ENCODE measurements at places on chromosomes 5 and 9.

DNA sequence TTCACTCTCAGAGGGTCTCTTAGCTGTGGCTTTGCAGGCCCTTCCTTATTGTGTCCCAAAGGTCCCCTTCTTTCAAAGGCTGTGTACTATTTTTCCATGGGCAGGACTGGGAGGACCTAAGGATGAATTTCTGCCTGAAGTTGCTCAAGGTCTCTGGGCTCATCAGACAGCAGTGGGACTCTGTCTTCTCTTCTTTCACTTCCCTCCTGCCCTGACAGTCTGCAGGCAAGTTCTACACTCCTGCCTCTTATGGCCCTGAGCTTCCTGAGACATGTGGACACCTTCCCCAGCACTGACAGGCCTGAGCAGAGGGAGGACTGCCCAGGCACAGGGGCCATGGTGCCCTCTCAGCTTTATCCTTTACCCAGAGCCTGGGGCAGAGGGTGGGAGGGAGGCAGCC is 14.8 kb downstream of the ENHO start:
- no peak for DNase-seq

DNA sequence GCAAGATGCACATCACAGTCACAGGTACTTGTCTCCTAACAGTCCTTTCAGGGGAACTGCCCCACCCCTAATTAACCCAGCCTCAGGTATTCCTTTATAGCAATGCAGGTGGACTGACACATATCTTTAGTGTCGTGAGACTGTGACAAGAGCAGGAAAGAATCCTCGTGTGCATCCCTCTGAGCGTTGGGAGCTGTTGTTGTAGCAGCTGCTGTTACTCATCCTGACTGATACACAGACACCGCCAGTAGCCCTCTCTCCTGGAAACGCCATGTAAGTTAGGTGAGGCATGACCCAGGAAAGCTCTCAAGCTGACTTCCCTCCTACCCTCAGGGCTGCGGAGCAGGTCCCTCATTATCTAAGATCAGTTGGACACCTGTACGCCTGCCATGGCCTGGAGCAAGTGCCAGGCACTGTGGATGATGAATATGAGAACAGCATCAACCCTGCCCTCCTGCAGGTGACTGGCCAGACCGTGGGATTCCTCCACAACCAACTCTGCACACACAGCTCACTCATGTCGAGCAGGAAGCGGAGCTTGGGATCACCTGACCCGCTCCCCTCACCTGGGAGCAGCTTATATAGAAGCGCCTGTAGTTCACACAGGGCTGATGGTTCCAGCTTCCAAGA is 10.2 kb upstream of the LCN15 start:
- no peak for DNase-seq

GRCh38 chr5:95824747-95825146 is 2.2 kb upstream of the GLRX start:
- DNase-seq = no peak

DNA sequence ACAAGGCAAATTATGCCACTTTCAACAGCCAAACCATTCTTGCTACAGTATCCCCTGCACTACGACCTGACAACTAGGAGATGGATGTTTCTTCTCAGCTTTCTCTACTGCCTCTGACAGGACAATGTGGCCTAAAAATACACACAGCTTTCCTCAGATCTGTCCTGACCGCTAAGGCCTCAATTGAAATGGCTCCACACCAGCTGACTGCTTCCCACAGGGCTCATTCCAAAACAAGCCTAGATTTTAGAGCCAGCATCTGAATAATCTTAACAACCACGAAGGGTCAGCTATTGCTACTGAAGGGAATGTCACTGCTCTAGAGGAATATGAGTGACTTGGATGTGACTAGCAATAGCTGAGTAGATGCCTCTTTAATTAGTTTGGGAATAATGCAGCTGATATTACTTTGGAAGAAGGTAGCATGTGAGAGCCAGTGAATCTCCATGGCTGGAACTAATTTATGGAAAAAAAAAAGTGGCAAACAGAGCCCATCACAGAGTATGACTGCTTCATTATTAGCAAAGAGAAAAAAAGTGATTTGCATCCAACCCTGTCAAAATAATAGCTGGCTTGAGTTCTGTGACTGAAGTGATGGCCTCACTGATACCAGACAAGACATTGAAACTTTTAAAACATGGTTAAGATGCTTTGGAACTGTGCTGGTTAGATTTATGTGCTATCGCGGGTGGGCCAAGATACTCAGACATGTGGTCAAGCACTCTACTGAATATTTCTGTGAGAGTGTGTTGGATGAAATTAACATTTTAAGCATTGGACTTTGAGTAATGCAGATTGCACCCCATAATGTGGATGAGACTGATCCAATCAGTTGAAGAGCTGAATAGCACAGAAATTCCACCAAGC is 450.2 kb downstream of the NR2F1-AS1 start:
- no peak for DNase-seq

- DNase-seq = no peak
Observed at GRCh38 chr5:139470821-139471300, at the start of gene SMIM33. SMIM33 (plus strand) TSS chr5:139471004; CDS start chr5:139471122, 118 bp downstream.

- peak; percentile 36 for DNase-seq
Observed at GRCh38 chr9:72041775-72042194, 18.6 kb downstream of the C9orf57 start.

Measured in HuH-7 (cell line).